Activated CD4-positive, alpha-beta T cell treated with anti-CD3 and anti-CD28 coated beads, Interleukin-2, amount 50 U/mL, for 1 hour (primary cell): ENCODE measurements at places on chromosomes 5 and 9.

GRCh38 chr9:14418301-14418940, 104.5 kb upstream of the NFIB start:
- no peak for DNase-seq

DNA sequence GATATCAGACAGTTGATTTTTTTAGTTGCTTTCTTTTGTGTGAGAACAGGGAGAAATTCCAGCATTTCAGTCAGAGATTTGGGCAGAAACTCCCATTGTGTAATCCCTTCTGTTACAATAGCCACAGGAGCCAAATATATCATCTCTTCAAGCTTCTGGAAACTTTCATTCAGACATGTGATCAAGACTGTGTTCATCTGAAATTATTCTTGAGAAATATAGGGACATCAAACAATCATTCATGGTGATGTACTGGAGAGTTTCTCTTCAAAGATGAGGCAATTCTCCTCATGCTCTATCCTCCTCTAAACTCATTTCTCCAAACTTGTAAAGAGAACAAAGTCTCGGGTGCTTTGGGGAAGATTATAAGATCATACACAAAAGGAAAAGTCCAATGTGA, 35.2 kb upstream of the CSNK1G3 start:
- no peak for DNase-seq

DNA sequence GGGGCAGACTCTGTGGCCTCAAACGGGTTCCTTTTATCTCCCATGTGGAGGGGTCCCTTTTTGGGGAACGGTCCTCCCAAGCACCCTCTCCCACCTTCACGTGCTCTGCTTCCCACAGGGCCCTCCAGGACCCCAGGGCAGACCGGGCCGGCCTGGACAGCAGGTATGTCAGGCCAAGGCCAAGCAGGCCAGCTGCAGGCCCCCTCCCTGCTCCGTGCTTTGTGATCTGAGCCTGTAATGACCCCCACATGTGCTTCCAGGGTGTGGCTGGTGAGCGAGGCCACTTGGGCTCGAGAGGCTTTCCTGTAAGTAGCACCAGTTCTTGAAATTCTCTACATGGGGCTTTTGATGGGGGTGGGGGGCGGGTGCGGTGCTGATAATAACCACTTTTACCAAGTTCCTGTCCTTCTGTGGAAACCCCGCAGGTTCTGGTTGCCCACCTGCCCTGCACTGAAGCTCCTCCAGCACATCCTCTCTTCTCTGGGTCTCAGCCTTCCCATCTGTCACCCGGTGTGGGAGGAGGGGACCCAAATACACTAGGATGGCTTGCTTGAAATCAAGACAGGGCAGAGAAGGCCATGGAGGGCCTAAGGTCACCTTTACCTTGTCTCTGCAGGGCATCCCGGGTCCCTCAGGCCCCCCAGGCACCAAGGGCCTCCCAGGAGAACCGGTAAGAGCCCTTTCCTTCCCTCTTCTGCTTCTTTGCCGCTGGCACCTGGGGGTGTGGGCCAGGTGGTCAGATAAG, 57.9 kb upstream of the ORM1 start:
- no peak for DNase-seq

GRCh38 chr5:116544531-116545241, 29.9 kb downstream of the SEMA6A start:
- DNase-seq = no peak

GRCh38 chr5:180140571-180140970, 68.4 kb downstream of the RASGEF1C start:
- DNase-seq = no peak

- no peak for DNase-seq
Measured at GRCh38 chr5:150774145-150774544, 4.4 kb upstream of the SMIM3 start.

- no peak for DNase-seq
Measured at GRCh38 chr5:116395631-116396203, 178.9 kb downstream of the SEMA6A start.

DNA sequence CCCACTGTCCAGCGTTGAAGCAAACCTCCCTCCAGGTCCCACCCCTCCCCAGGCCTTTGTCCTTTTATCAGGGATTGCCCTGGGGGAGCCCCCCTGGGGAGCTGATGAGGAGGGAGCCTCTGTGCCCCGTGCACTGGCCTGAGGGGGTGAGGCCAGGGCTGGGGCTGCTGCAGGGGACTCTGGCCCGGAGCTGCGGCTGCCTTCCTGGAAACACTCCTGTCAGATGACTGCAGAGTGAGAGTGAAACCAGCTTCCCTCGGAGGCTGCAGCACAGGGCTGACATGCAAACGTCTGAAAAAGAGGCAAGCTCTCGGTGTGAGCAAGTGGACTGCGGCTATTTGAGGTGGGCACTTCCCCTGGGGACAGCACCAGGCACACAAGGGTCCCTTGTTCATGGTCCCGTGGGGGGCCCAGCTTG, 4.6 kb upstream of the TRAF2 start:
- DNase-seq = peak; percentile 23

DNA sequence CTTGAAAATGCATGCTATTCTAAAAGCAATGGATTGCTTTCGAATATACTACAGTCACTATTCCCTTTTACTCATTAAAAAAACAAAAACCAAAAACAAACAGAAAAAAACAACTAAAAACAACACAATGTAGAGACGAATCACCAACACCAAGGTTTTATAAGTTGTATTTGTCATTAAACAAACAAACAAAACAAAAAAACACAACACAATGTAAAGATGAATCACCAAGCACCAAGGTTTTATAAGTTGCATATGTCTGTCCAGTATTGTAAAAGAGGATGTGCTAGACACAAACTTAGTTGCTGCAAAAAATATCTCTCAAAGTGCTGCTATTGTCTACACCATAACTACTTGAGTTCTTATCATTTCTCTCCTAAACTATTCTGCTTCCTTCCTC, 1269.2 kb downstream of the EFNA5 start:
- no peak for DNase-seq

DNA sequence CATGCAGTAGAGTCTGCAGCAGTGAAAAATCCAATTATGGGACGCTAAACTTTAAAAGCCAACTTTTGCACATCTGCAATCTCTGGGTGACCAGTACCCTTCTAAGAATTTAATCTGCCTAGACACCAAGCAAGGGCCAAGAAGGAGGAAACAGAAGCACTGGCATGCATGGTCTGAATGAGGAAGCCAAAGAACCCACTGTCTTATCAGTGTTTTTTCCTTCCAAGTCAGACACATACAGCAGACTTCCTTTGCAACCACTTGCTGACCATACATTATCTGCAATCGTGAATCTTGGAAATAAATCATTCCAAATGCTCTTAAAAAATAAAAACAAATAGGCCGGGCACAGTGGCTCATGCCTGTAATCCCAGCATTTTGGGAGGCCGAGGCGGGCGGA, 65.9 kb downstream of the DEPDC1B start:
- no peak for DNase-seq

DNA sequence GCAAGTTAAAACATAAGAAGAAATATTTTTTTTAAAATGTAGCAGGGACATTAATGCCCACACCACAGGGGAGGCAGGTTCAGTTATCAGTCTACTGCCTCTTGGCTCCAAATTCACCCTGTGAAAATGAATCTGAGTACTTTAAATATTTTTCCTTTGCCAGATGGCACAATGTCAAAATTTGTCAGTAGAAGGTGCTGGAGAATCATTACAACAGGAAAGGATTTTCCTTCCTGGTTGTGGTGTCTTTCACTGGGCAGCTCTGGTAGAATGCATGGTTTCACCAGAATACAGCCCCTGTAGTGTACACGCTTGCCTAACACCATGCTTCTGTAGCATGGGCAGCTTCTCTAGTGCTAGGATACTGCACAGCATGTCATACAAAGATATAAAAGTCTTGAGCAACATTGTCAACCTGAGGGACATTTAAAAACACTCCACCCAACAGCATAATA, 9.7 kb upstream of the SREK1 start:
- no peak for DNase-seq

DNA sequence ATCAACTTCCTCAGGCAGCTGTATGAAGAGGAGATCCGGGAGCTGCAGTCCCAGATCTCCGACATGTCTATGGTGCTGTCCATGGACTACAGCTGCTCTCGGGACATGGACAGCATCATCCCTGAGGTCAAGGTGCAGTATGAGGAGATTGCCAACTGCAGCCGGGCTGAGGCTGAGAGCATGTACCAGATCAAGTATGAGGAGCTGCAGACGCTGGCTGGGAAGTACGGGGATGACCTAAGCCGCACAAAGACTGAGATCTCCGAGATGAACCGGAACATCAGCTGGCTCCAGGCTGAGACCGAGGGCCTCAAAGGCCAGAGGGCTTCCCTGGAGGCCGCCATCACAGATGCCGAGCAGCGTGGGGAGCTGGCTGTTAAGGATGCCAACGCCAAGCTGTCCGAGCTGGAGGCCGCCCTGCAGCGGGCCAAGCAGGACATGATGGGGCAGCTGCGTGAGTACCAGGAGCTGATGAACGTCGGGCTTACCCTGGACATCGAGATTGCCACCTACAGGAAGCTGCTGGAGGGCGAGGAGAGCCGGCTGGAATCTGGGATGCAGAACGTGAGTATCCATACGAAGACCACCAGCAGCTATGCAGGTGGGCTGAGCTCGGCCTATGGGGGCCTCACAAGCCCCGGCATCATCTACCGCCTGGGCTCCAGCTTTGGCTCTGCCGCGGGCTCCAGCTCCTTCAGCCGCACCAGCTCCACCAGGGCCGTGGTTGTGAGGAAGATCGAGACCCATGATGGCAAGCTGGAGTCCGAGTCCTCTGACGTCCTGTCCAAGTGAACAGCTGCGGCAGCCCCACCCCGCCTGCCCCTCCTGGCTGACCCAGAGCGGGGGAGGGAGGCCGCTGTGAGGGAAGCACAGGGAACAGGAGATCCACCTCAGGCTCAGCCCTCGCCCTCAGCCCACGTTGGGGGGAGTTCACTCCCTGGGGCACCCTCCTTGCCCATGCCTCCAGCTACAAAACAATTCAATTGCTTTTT, 84.0 kb downstream of the SEC61B start:
- DNase-seq = no peak

DNA sequence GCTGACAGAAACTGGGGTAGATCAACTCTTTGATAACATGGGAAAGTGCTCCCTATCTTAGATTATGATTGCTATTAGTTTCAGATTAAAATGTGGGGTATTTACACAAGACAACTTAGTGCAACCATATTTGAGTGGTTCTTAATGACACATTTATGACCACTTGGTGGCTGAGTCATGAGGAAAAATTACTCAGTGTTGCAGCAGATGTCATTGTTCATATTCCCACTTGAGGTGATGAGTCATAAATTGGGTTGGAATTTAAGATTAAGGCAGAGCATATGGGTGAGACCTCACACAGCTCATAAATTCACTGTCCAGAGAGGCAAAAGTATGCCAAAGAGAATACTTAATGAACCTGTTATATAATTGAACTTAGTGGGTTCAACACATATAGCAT, 408.3 kb downstream of the DMRT2 start:
- DNase-seq = no peak

DNA sequence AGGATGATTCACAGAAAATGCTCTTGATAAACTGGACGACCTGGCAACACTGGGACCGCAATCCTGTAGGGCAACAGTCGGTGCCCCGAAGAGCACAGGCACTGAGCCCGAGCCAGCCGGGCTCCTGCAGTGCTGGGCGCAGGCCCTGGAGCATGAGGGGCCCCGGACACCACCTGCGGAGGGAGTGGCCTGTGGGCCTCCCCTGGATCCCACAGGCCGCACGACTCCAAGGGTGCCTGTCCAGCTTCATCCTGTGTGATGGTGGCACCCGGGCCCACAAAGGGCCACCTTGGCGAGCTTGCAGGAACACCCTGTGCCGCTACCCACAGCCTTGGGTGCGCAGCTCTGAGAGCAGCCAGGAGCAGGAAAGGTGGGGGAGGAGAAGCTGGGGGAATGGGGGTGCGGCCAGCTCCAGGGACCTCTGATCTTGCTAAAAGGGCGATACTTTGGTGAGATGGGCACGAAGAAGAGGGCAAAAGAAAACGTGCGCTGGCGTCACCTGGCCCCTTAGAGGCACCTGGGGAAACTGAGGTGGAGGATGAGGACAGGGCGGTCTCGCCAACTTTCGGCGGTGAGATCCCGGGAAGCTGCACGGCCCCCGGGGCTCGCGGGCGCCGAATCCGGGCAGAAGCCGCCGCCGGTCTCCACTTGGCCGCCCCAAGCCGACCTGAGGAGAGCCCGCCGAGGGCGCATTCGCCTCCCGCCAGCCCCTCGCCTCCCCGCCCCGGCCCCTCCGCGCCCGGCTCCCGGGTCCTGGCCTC, 722 bp downstream of the TBC1D9B start:
- peak; percentile 19 for DNase-seq

DNA sequence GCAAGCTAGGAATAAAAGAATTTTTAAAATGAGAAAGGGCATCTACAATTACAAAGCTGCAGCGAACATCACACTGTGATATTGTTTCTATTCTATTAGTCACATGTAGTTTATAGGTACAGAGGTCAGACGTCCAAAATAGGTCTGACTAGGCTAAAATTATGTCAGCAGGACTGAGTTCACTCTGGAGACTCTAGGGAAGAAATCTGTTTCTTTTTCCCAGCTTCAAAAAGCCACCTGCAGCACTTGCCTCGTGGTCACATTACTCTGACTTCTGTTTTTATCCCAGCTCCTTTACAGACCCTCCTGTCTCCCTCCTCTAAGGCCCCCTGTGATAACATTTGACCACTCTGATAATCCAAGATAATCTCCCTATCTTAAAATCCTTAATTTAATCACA, 5.1 kb upstream of the CKS2 start:
- DNase-seq = no peak

- no peak for DNase-seq
Measured at GRCh38 chr5:14783691-14784090, 87.9 kb downstream of the ANKH start.

DNA sequence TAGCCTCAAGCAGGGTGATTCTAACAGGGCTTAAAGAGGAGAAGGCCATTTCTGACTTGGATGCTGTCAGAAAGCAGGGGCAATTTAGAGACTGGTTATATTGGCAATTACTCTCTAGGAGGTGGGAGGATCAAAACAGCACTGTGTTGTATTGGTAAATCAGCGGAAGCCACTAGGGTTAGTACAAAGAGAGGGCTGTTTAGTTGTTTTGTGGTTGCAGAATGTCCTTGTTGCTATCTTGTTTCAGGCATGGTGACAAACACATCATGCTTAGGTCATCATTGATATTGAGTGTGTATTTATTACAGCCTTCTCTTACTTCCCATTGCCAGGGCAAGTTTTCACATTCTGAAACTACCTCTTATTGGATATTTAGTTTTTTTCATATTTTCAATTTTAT, 165.3 kb downstream of the TAF11L14 start:
- no peak for DNase-seq

- no peak for DNase-seq
Measured at GRCh38 chr5:96823900-96824380, 16.2 kb upstream of the ERAP1 start.

- peak; percentile 86 for DNase-seq
Measured at GRCh38 chr9:27572918-27573633, at the start of gene C9orf72. TSS of gene C9orf72 (minus strand) at chr9:27573481. CDS start at chr9:27567120, 6,361 bp downstream.

- no peak for DNase-seq
Measured at GRCh38 chr9:136997371-136997770, 1.0 kb upstream of the CLIC3 start.
